Progenitor cell of endocrine pancreas (in vitro differentiated cells): ENCODE measurements at places on chromosomes 7 and 10.

GRCh38 chr10:71468363-71469094 lies 71.8 kb downstream of the CDH23 start:
- DNase-seq = no peak

GRCh38 chr7:94305836-94306235 lies 88.9 kb upstream of the COL1A2 start:
- no peak for DNase-seq

- no peak for DNase-seq
Measured at GRCh38 chr7:55185321-55185802, 166.5 kb downstream of the EGFR start.

GRCh38 chr7:28685644-28686417 lies 272.3 kb downstream of the TRIL start:
- DNase-seq = no peak

GRCh38 chr10:78974617-78975317 lies 94.0 kb upstream of the ZMIZ1 start:
- DNase-seq = peak; percentile 35

- DNase-seq = no peak
Measured at GRCh38 chr7:32588657-32589056, 93.4 kb downstream of the AVL9 start.

DNA sequence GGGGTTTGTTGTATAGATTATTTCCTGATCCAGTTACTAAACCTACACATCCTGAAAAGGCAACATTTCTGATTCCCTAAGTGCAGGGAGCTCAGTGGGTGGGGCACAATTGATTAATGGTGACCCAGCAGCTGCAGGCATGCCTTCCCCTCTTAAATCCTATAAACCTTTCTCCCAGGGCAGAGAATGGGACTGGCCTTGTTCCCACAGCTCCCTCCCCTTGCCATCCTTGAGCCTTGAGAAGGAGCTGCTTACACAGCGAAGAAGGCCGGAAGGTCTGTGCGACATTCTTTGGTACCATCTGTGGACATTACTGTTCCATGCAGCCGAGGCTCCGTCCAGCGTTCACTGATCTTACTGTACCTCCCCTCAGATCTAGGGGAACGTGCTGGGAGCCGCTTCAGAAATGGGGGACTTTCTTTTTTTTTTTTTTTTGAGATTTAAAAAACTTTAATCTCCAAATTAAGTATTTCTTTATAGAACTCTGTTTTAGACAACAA lies 14.3 kb downstream of the KLF6 start:
- DNase-seq = no peak

DNA sequence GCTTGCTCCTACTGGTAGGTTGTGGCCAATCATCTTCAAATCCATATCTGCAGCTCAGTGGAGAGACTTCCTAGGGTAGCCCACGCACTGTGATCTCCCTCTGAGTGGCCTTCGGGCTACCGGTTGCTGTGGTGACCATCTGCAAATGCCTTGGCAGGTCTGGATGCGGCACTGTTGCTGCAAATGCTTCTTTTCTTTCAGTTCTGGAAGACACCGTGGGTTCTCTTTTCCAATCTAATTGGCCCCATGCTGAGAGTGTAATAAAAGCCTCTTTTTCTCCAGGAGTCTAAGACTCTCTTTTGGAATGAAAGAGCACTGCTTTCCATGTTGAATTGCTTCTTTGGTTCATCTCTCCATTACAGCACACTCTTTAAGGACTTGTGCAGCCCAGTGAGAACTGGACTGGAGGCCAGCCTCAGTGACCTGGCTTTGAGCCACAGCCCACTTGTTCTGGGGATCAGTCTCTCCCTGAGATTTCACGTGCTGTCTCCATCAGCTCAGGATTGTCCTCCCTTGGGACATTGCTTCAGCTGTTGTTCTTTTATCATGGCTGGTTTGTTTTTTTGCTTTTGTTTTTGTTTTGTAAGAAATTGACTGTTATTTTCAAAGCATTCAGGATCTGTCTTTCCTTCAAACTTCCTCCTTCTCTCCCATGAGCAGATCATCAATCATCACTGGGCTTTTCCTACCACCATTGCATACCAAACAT lies 286.6 kb downstream of the BMPER start:
- DNase-seq = no peak

- DNase-seq = no peak
Measured at GRCh38 chr7:128703609-128704241, 31.6 kb downstream of the GARIN1A start.

GRCh38 chr10:3145366-3145765 lies 27.2 kb downstream of the PITRM1 start:
- DNase-seq = no peak

DNA sequence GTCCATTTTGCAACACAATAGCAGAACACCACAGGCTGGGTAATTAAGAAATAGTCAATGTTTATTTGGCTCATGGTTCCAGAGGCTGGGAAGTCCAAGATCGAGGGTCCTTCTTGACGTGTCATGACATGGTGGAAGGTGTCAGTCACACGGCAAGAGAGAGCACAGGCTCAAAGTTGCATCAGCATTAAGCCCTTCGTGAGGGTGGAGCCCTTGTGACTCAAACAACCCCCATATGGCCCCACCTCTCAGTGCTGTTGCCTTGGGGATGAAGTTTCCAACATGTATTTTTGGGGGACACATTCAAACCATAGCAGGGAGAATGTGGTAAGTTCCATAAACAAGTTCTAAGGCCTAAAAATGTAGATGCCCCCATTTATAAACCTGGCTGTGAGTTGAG lies 24.6 kb upstream of the GTPBP4 start:
- no peak for DNase-seq

- DNase-seq = no peak
Measured at GRCh38 chr7:81779706-81780105, 9.9 kb upstream of the HGF start.

DNA sequence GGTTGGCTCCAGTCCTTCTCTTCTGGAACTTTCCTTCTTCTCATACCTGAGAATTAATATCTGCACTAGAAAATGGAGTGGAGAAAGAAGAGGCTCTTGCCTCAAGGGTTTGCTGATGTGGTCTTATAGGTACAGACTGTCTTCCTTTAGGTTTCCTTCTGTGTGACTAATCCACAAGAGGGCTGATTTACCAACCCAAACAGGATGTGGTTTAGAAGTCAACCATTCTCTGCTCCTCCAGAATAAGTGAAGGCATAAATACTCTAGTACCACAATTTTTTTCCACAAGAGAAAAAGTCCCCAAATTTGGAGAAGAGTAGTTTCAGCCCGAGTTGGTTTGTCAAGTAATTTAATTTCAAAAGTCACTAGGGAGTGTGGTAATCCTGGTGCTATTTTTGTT lies 85.8 kb downstream of the NRP1 start:
- DNase-seq = no peak
